ENCODE measurements at places on chromosomes 2 and 18.

- no peak for DNase-seq
Measured at GRCh38 chr2:54329482-54330161, 73.6 kb upstream of the TSPYL6 start.

DNA sequence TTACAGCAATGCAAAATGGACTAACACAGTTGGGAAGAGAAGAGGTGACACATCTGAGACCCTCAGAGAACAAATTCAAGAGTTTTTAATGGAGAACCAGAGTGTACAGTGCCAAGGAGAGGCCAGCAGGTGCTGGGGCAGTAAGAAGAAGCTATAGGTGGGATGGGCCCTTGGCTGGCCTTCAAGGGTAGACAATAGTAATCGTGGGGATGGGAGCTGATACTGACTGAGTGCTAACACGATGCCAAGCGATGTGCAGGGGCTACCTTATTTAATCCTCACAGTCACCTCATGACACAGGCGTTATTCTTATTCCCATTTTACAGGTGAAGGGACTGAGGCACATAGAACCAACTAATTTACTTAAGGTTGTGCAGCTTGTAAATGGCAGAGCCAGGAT, 131.9 kb upstream of the ID2 start:
- no peak for DNase-seq

- DNase-seq: no peak
Measured at GRCh38 chr18:59033974-59034373, 105.7 kb upstream of the SEC11C start.

DNA sequence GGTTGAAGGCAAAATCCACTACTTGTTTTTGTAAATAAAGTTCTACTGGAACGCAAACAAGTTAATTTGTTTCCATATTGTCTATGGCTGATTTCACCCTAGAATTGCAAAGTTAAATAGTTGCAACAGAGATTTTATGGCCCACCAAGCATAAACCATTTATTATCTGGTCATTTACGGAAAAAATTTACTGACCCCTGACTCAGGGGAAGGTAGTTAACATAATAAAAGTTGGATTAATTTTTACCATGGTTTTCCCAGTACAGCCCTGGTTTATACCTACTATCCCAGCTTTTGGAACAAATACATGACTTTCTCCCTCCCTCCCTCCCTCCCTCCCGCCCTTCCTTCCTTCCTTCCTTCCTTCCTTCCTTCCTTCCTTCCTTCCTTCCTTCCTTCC, 588.9 kb upstream of the TMEFF2 start:
- DNase-seq: no peak

GRCh38 chr18:3463051-3463450, 13.1 kb downstream of the TGIF1 start:
- no peak for DNase-seq

- DNase-seq: no peak
Measured at GRCh38 chr18:46072959-46073358, 899 bp upstream of the PSTPIP2 start.

GRCh38 chr2:9313443-9313842, 106.8 kb downstream of the ASAP2 start:
- no peak for DNase-seq

- DNase-seq: no peak
Measured at GRCh38 chr2:232870018-232870765, at the start of gene SNORC. Gene SNORC (plus strand): TSS chr2:232870264. CDS start chr2:232870342, 78 bp downstream.

DNA sequence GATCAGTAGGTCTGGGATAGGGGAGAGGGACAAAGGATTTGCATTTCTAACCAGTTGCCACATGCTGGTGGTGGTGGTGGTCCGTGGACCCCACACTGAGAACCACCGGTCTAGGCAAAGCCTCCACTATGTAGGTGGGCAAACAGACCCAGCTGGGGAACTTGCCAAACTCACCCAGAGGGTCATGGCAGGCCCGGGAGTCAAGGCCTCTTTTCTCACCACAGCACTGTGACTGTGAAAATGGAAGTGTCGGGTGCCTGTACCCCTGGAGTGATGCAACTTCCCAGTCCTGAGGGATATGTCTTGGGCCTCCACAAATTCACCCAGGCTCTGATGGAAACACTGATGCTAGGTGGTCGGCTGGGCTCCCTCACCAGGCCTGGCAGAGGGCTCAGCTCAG, 101.2 kb upstream of the SMAD2 start:
- no peak for DNase-seq

GRCh38 chr2:123500988-123501387, 524.1 kb upstream of the CNTNAP5 start:
- DNase-seq: no peak

- DNase-seq: no peak
Measured at GRCh38 chr2:149586898-149587219, 716 bp downstream of the MMADHC start.

DNA sequence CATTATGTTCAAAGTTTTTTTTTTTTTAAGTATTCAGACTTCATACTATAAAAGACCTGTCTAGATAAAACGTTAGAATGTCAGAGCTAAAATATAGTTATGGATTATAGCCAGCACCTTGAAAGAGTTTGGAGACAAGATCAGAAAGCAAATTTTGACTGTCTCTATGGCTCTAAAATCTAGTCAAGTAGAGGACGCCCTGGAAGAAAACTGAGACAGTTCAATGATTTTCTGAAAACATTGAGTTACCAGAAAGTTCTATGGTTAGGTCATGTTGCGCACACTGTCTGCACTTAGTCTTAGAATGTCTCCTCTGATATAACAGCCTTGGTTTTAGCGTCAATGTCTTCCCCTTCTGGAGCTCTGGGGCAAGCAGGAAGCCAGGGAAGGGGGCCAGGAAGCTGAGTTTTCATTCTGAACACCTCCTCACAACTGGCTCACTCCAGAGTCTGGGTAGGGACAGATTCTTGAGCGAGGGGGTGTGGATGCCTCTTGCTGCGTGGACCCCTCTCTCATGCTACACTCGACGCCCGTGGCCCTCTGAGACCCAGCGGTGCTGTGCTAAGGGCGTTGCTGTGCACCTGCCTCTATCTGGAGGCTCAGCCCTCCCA, 99.5 kb downstream of the RNF144A start:
- DNase-seq: no peak

- no peak for DNase-seq
Measured at GRCh38 chr2:69797836-69798289, 31.6 kb upstream of the GMCL1 start.

DNA sequence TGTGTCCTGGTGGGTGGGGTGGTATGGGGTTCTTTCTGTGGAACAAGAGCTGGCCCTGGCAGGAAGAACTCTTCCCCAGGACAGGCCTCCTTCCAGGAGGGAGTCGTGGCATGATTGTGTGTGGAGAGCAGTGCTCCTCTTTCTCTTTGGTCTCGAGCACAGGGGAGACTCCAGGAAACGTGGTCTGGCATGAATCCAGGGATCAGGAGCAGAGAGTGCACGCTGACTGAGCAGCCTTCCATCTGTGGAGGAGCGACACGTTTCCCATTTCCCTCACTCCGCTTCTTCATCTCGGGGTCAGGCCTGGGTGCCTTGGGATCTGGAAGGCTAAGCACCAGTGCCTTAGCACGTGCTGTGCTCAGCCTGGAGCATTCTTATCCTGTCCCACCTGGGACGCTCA, 132.0 kb upstream of the HDAC4 start:
- DNase-seq: no peak

DNA sequence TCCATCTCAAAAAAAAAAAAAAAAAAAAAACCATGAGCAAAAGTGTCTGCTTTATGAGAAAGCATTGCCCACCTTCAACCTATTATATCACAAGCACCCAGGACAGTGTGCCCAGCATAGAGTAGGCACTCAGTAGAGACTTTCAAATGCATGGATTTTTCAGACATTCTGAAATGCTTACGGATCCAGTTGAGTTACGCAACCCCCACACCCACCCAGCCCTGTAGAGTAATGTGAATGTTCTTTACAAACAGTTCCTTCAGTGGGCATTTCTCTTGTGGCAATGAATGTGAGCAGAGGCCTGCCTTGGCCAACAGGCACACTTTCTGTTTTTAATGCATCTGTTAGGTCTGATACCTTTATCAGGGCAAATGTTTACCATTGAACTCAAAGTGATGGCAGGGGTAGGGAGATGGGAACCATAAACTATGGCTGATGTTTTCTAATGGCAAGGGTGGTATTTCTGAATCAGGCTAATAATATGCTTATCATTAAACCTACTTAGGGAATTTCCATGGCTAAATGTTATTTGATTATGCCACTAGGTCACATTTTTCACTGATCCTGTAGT, 65.0 kb upstream of the RPL31 start:
- DNase-seq: no peak

DNA sequence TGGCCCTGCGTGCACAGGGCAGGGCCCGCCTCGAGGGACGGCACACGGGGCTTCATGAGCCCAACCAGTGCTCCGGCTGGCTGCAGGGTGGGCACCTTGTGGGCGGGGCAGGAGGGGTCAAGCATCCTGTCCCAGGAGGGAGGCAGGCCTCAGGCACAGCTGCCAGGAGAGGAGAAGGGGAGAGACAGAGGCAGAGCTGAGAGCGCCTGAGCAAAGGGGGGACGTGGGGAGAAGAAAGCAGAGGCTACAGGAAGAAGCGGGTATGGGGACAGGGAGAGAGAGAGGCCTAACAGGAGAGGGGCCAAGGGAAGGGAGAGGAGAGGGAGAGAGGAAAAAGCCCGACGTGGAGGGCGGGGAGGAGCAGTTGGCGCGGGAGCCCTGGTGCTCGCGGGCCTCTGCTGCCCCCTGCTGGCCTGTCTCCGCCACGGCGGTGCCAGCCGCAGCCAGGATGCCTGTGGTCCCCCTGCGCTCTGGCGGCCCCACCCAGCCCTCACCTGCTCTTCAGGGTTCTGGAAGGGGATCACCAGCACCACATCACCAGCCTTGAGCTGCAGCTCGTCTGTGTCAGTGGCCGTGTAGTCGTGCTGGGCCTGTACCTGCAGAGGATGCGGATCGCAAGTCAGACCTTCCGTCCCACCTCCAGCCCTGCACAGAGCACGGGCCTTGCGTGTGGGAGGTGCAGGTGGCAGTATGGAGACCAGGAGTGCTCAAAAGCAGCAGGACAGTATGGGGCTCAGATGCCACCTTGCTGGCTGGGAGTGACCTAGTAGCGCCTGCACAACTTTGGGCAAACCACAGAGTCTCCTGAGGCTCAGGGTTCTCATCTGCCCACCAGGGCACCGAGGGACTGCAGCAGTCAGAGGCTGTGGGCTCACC, 56.8 kb downstream of the BIN1 start:
- peak; percentile 53 for DNase-seq

DNA sequence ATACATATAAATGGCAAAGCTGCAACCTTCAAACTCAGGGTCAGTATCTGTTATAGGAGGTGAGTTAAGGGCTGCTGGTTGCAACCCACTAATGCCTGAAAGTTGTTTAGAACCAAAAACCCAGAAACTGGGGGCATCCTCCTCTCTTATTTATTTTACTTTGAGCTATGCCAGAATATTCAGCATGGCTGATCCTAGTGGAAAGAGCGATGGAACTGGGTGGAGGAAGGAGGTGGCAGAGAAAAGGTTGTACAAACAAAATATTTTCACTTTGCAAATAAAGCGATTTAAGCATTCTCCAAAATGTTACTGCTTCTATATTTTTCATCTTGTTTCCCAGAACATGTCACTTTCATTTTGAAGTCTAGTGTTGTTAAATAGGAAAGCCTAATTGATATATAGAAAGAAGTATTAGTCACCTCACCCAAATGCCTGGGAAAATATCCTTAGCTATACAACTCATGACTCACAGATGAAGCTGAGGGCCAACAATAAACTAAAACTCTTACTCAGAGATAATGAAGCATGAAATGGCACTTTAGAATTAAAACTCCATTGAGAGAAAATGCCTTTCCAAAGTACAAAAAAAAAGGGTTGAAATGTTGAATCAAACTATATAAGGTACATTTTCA, 251.4 kb upstream of the UBE2E3 start:
- DNase-seq: no peak

DNA sequence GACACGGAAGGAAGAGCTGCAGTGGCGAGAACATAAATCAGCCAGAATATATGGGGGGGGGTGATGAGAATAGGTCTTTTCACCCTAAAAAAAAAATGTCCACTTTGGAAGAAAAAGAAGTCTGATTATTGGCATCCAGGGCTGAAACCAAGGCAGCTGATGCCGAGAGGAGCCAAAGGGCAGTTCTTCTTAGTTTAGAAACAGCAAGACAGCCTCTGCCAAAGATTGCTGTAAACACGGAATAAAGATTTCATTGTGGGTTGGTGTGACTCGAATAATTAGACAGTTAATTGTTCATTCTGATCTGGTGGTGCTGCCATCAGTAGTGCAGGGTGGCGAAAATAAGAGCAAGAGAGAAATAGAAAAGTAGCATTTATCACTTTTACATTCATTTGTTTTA, 3.5 kb downstream of the CDH20 start:
- DNase-seq: no peak

- no peak for DNase-seq
Measured at GRCh38 chr2:24558781-24559472, 67.9 kb downstream of the NCOA1 start.

DNA sequence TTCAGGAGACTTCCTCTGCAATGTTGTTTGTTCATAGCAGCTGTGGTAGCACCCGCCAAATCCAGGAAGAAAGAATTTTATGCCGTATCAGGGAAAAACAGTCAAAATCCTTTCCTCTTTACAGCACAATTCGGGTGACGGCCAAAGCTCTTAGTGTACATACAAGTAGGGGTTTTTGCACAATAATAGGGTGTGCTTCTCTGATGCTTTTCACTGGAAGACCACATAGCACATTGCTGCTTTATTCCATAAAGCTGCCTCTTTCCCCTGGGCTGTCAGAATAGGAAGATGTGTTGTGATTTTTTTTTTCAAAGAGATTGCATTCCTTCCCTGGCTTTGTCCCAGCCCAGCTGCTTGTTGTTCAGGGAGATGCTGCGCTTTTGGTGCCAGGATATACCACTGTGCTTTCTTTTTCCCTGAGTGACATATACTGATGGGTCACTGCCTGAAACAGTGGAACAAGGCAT, 27.2 kb upstream of the LANCL1 start:
- DNase-seq: no peak

DNA sequence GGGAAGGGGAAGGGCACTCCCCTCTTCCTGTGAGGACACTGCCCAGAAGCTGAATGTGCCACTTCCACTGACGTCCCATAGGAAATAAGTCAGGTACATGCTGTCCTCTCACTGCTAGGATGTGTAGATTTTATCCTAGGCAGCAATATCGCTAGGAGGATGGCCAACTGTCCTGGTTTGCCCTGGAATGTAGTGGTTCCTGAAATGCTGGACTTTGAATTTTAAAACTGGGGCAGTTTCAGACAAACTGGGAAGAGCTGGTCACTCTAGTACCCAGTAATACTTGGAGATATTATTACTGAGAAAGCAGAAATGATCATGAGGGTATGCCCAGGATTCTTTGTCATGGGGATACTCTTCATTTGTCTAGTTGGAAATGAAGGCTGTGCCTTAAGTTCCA, 5.4 kb upstream of the KCNS3 start:
- DNase-seq: no peak

All from stimulated activated CD8-positive, alpha-beta memory T cell treated with anti-CD3 and anti-CD28 coated beads, Interleukin-15, amount 100 ng/mL, for 48 hours (primary cell).